ENCODE measurements at places on chromosomes 5 and 9.

DNA sequence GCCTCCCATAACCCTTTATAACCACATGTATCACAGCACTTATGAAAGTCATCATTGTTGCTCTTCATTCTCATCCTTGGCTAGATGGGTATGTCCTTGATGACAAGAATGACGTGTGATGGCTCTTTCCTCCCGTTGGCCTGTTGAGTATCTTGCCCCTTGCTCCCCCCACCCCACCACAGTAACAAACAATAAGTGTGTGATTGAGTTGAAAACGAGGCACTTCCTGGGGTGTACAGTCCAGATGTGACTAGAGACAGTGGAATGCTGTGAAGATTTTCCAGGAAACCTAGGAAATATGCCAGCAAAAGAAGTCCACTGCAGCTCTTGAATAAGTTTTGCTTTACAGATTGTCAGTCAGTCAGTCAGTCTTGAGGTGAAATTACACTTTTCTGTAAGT, 262.5 kb downstream of the ELAVL2 start:
- DNase-seq: no peak

- no peak for DNase-seq
Measured at GRCh38 chr9:131481441-131482342, 21.0 kb upstream of the POMT1 start.

DNA sequence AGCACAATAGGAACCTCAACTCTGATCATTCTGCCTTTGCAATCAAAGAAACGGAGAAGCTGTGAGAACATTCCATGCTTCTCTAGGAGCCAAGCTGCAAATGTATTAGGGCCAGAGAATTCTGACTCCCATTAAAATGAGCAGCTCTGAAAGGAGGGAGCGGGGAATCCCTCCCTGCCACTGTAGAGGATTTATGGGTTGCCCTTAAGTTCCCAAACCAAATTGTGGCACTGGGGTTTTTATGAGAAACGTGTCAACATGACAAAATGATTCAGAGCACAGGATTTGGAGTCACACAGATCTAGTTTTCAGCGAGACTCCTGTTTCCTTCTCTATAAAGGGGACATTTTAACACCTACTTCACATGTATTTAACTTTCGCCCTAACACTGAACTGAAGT, 1.8 kb downstream of the IL6ST start:
- DNase-seq: no peak

DNA sequence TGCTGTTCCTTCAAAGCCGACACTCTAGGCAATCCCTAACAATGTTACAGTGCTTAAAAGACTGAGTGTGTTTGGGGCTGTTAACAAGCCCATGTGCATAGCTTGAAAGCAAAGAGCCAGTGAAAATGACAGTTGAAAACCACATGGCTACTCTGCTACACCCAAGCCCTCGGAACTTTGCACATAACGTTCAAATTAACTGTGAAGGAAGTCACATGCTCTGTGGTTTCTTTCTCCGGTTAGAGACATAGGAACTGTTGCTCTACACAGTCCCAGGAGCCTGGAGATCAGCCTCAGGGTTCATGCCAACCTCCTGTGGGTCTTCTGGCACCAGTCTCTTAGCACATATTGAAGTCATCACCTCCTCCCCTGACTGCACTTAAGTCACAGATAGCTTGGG, 51.1 kb downstream of the C9orf152 start:
- DNase-seq: no peak

- no peak for DNase-seq
Measured at GRCh38 chr9:130239741-130240241, 25.8 kb upstream of the HMCN2 start.

DNA sequence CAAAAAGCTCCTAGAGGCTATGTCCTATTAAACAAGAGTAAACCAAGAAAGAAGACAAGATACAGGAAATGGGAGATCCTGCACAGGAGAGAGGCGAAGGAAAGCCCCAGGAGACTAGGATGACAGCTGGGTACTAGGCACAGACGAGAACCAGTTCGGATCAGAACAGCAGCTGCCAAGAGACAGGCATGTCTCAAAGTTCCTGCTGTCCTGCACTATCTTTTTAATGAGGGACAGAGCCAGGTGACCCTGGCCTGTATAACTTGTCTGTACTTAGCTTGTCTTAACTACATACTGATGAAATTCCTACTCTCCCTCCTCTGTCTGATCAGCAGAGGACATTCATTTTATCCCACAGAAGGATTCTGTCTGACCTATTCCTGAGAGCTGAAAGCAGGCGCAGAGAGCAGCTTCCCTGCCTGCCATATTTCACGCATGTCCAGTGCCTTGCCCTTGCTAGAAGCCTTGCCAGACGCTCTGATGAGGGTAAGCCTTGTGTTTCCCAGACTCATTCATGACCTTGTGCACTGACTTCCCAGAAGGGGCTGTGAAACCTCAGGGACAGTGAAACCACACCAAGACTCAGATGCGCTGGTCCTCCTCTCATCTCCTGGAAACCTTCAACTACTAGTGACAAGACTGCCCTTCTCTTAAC, 24.7 kb downstream of the TSC1 start:
- no peak for DNase-seq

- no peak for DNase-seq
Measured at GRCh38 chr5:82374637-82375036, 96.5 kb upstream of the RPS23 start.

DNA sequence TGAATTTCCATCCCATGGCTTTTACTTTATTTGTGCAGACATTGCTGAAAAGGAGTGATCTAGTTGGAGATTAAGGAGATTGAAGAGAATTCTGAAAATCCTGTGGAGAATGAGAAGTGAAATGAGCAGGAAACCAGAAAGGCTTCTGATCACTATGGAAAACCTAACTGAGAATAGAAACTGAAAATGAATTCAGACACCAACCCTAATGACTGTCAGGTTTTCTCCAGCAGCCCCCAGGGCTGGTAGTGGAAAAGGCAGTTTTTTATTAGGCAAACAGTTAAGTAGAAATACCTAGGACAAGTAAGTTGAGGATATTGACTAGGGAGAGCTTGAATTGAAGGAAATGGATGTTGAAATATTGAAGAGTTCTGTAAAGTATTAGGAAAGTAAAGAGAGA, 14.7 kb upstream of the ARRDC3 start:
- DNase-seq: no peak

DNA sequence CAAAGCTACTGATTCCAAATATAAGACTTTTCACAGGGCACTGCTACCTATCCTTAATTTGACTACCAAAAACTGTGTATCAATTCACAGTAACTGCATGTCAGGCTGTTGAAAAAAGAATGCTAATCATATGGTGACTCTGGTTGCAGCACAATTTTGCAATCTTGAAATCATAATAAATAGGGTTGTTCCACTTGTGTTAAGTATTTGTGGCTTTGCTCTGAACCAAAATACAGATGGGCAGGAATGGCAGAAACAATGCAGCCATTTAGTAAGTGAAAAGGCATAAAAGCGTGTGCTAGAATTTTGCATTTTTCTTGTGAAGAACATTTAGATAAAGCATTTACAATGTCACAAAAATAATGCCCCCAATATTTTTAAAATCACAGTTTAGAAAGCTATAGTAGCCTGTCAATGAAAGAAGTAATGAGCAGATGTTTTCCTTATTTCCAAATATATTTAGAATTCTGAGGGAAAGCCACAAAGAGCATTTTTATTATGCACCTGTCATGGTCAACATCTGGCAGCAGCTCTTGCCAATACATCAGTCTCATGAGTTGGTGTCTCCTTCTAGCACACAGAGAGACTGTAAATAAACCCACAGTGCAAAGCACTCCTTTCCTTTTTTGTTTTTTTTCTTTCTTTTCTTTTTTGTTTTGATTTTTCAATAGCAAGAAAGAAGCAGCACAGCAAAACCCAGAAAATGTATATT, 54.8 kb upstream of the PAM start:
- DNase-seq: no peak

DNA sequence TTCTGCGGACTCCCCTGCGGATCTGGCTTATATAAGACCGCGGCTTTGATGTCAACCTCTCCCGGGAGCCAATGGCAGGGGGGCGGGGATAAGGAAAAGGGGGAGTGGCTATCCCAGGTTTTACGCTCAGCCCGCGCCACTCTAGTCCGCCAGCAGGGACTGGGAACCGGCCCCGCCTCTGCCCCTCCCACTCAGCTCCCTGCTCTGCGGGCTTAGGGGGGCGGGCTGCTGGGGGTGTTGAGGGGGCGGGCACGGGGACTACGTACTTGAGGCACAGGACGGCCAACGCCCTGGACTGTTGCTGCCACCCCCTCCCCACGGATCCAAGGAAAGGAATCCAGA, at the start of gene HAND1:
HAND1 (minus strand) TSS at position 4 of the 342 bp plus-strand sequence. CDS start 219 bp downstream, outside the sequence.
- DNase-seq: peak; percentile 93

DNA sequence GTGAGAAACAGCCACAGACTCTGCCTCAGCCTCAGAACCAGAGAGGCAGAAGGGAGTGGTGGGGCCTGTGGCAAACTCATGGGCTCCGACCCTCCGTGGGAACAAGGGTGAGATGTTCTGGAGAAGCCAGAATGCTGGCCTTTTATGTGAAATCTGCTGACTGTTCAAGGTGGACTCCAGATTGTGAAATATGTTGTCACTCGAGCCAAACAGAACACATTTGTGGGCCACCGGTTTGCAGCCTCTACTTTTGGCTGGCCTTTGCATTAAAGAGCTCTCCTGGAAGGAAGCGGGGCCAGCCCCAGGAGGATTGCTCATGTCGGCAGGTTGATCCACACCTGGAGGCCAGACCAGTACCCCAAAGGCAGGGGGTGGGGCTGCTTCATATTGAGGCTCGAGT, 62.4 kb downstream of the ERGIC1 start:
- no peak for DNase-seq

GRCh38 chr9:129282272-129282671, 104.2 kb upstream of the IER5L start:
- no peak for DNase-seq

DNA sequence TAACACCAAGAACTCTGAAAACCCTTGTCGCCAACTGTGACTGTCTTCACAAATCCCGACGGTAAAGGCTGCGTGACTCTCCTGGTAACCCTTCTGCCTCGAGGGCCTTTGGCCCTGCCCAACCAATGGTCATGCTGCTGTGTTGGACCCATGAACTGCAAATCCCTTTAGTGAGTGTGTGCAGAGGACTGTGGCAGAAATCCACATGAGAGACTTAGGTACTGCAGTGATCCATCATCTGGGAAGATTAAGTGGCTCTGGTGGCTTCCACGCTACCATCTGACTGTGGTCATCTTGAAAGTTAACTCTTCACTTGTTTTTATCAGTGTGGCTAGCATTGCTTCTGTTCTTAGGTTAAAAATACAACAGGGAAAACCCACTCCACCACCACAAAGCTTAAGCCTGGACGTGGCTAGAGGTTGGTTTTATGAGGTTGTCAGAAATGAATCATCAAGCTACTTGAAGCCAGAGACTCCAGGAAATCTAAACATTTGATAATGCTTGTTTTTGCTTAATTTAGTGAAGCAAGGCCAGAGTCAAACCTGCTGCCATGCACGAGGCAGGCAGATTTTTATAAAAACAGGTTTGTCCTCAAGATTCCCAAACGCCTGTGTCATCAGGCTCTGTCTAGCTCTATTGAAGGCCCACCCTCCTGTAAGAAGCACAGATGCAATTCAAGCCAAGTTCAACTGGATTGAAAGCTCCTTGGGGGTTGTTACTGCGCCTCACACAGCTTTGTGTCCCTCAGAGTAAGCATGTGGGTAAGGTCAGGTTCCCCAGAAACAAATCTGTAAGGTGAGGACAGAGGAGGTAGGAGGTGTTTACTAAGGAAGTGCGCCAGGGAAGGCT, 52.7 kb upstream of the ERCC6L2 start:
- DNase-seq: no peak

DNA sequence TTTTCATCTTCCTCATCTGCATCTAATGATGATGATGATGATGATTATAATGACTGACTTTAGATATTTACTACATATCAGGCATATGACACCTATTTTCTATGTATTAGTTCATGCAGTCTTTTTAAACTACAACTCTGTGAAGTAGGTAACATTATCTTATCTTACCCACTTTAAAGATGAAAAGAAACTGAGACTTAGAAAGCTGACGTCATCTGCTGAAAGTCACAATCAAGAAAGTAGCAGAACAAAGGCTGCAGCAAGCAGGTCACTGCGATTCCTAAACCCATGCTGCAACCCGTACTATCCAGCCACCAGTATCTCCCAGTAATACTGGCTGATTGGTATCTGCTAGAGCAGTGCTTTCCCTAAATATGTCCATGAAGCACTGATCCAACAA, 40.1 kb upstream of the INSYN2B start:
- no peak for DNase-seq

GRCh38 chr5:157449011-157449723, 10.8 kb upstream of the NIPAL4 start:
- peak; percentile 16 for DNase-seq

- DNase-seq: no peak
Measured at GRCh38 chr5:25646421-25647341, 1001.9 kb upstream of the CDH10 start.

- no peak for DNase-seq
Measured at GRCh38 chr5:28602429-28602828, 1564.0 kb upstream of the CDH9 start.

DNA sequence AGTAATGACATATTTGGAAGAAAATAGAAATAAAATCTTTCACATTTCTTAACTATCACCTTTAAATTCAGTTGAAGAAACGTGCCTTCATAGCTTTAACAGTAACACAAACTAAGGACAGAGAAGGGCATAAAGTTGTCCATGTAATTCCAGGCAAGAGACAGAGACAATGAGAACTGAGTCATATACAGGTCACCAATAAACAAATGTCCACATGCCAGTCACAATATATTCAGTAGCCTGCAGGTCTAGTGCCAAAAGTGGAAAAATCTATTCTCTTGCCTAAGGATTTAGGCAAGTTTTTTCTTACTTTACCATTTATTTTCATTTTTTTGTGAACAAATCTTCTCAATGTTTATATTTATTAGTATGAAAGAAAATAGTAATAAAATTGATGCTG, 1711.5 kb upstream of the NUDT12 start:
- DNase-seq: no peak

- no peak for DNase-seq
Measured at GRCh38 chr9:116360016-116360415, 206.4 kb downstream of the PAPPA start.

DNA sequence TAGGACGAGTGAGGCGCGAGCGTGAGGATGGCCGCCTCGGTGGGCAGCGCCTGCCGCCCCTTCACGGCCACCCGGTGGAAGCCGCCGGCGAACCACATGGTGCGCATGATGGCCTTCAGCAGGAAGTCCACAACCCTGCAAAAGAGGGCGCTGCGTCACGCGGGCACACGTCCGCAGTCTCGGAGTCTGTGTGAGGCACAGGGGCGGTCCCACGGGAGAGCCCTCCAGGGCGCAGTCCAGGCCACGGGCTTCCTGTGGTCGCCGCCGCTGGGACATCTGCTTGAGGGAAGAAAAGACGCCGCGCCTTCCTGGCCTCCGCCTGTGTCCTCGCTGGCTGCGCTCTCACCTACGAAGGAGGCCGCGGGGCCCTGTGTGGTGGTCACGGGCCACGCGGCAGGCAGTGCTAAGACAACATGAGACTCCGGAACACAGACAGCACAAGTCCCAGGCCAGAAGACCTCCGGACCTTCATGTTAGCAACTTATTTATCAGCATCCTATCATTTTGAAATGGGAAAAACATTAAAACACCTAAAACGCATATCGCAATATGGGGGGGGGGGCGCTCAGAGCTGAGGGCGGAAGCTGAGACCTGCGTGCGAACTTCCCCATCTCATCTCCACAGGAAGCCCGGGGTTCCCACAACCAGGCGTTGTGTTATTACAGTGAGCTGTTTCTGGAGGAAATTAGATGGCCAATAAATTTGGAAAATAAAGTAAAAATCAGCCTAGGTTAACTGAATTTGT, 28.8 kb downstream of the LPCAT1 start:
- no peak for DNase-seq

Measured in H9 (cell line).